ENCODE measurements at places on chromosomes 4 and X. TPM values are rescaled to one million over a fixed set of nuclear protein-coding genes. Genes with fewer than 3 reads are reported as not detected.

GRCh38 chrX:47206316-47206715, 12.2 kb upstream of the CDK16 start:
- no peaks in the 10 kb centered on the region for H3K27me3 ChIP-seq
- peak overlapping the region; percentile 48 for H3K27ac ChIP-seq
- H3K36me3 ChIP-seq, result peaks cover 12% of the 10 kb centered on the region
- no peak overlapping the region for H3K4me3 ChIP-seq

- no peak overlapping the region for H3K27ac ChIP-seq
- DNase-seq, result no peak
- H3K4me3 ChIP-seq, result peak overlapping the region; percentile 77
- H3K27me3 ChIP-seq, result peaks cover 97% of the 10 kb centered on the region
- H3K4me1 ChIP-seq, result peaks cover 10% of the 10 kb centered on the region
These were observed 723 bp downstream of the NKX6-1 start for GRCh38 chr4:84498203-84498934.

GRCh38 chr4:76090241-76090691, 15.8 kb downstream of the ART3 start:
- H3K27ac ChIP-seq, result no peak overlapping the region
- no peaks in the 10 kb centered on the region for H3K36me3 ChIP-seq
- no peak overlapping the region for H3K4me3 ChIP-seq
- DNase-seq, result no peak

- no peaks in the 10 kb centered on the region for H3K27me3 ChIP-seq
- peaks cover 72% of the 10 kb centered on the region for H3K36me3 ChIP-seq
- H3K27ac ChIP-seq, result peak overlapping the region; percentile 96
- DNase-seq, result no peak
- H3K4me1 ChIP-seq, result peaks cover 34% of the 10 kb centered on the region
These were observed 3.3 kb downstream of the CXCR3 start for GRCh38 chrX:71615056-71615455.

DNA sequence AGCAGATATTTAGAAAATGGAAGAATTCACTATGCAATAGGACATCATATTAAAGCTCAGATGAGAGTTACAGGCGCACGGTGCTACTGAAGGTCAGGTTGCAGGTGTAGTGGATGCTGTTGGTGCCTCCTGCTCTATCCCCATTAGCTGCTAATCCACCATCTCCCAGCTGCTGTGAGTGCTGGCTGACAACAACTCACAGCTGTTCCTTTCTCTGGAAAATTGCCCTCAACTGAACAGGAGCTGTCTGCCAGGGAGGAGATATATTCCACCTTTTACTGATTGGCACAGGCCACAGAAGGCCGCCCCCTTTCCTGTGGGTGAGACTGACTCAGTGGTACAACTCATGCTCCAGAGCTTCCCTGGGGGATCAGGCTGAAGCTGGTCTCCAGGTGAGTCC, 48.7 kb downstream of the UCHL1 start:
- peaks cover 27% of the 10 kb centered on the region for H3K27me3 ChIP-seq
- H3K4me3 ChIP-seq, result no peak overlapping the region
- H3K27ac ChIP-seq, result no peak overlapping the region
- H3K36me3 ChIP-seq, result no peaks in the 10 kb centered on the region
- H3K4me1 ChIP-seq, result no peaks in the 10 kb centered on the region

DNA sequence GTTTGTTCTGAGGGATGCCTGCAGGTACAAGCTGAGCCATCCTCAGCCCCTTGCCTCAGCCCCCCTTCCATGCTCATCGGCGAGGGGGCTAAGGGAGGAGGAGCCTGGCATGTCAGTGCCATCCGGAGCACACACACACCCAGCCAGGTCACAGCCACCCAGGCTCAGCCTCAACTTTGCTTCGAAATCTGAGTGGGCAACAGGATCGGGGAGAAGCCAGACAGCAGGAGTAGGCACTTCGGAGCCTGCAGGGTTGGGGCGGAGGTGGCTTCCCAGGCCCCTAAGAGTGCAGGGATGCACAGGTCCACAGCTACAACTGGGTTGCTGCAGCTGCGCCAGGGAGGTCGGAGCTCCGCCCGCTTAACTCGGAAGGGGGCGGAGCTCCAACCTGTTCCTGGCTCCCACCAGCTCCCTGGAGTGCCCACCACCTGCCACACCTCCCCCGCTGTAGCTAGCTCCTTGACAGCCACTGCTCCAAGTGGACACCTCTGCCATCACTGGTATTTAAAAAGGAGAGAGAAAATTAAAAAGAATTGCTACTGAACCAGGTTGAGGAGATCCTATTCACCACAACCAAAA, 192.9 kb upstream of the GALNT7 start:
- DNase-seq, result no peak
- no peak overlapping the region for H3K4me3 ChIP-seq
- peaks cover 4% of the 10 kb centered on the region for H3K27me3 ChIP-seq
- H3K27ac ChIP-seq, result no peak overlapping the region
- H3K36me3 ChIP-seq, result no peaks in the 10 kb centered on the region

DNA sequence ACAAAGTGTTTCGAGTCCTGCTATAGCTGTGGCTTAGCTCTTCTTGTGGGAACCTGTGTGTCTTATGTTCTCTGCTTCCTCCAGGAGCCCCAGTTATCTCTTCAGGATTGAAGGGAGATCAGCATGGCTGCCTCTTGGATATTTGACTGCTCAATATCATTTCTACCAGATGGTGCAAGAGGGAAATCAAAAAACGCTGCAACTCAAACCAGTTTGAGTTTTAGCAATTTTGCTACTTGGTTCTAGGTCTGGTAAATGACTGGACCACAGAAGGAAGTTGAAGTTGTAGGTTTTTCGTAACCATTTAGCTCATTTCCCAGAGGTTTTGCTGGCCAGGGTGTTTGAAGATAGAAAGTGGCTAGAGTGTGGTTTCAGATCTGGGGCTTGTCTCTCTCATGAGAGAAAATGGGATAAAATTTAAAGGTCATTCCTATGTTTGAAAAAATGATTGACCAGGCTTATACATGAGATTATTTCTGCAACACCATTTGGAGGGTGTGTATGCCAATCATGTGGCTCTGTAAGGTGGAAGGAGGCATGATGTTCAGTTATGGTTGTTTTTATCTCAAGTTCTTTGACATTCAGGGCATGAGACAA, 210.4 kb downstream of the SPRY1 start:
- no peak overlapping the region for H3K4me3 ChIP-seq
- peaks cover 38% of the 10 kb centered on the region for H3K4me1 ChIP-seq
- no peak for DNase-seq
- H3K36me3 ChIP-seq, result peaks cover 2% of the 10 kb centered on the region
- peak overlapping the region; percentile 71 for H3K27ac ChIP-seq

GRCh38 chr4:24564488-24564887, 19.9 kb downstream of the DHX15 start:
- H3K4me3 ChIP-seq, result no peak overlapping the region
- H3K27ac ChIP-seq, result no peak overlapping the region
- H3K36me3 ChIP-seq, result peaks cover 68% of the 10 kb centered on the region
- no peaks in the 10 kb centered on the region for H3K27me3 ChIP-seq

DNA sequence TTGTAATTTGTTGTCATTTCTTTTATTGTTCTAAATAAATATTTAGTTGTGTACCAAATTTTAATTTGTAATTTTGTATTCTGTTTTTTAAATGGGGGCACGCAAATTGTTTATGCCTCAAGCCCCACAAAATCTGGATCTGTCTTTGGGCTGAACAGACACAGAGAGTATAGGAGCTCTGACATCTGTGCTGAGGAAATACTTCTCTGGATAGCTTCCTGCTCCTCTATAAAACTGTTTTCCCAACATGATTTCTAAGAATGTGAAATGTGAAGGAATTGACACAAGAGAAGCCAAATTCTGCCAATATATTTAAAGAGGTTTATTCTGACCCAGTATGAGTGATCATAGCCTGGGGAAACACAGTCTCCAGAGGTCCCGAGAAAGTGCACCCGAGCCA, 93.0 kb downstream of the IL13RA2 start:
- no peak overlapping the region for H3K4me3 ChIP-seq
- H3K27me3 ChIP-seq, result no peaks in the 10 kb centered on the region
- no peaks in the 10 kb centered on the region for H3K4me1 ChIP-seq
- peaks cover 2% of the 10 kb centered on the region for H3K36me3 ChIP-seq
- DNase-seq, result no peak
- H3K27ac ChIP-seq, result no peak overlapping the region

- no peaks in the 10 kb centered on the region for H3K36me3 ChIP-seq
- no peak overlapping the region for H3K4me3 ChIP-seq
- no peak for DNase-seq
- H3K27ac ChIP-seq, result no peak overlapping the region
These were observed 238.5 kb upstream of the PGRMC2 start for GRCh38 chr4:128525992-128526630.

GRCh38 chrX:104370089-104370488, 115.4 kb upstream of the ESX1 start:
- H3K36me3 ChIP-seq, result no peaks in the 10 kb centered on the region
- H3K4me3 ChIP-seq, result no peak overlapping the region
- no peaks in the 10 kb centered on the region for H3K4me1 ChIP-seq
- no peak overlapping the region for H3K27ac ChIP-seq

- H3K36me3 ChIP-seq, result peaks cover 2% of the 10 kb centered on the region
- H3K27ac ChIP-seq, result no peak overlapping the region
- no peak for DNase-seq
These were observed 15.0 kb upstream of the STARD8 start for GRCh38 chrX:68632491-68632890.

DNA sequence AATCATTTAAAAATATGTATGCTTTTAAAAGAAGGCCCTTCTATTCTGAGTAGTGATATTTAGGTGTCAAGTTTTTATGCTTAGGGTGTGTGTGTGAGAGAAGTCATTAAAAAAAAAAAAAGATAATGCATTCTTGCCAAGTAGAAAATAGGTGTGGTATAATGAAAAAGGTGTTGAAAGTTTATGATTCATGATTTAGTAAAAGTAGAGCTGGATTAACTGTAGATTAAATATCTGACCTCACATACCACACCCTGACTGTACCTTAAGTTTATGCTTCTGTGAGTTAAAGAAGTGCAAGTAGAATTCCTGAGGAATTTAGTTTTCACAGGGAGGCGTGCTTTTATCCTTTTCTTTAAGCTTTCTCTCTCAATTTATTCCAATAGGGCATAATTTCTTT, 71.1 kb downstream of the BMPR1B start:
- H3K36me3 ChIP-seq, result no peaks in the 10 kb centered on the region
- DNase-seq, result no peak
- H3K4me1 ChIP-seq, result peaks cover 2% of the 10 kb centered on the region

- H3K27ac ChIP-seq, result no peak overlapping the region
- no peak overlapping the region for H3K4me3 ChIP-seq
- DNase-seq, result no peak
- peaks cover 9% of the 10 kb centered on the region for H3K36me3 ChIP-seq
These were observed 25.2 kb upstream of the NAP1L5 start for GRCh38 chr4:88722828-88723227.

The FAT4 gene
- not detected for total RNA-seq

The TDO2 gene
- 0.18 TPM for total RNA-seq

The MTMR1 gene
- 41.4 TPM for total RNA-seq

Data from activated naive CD8-positive, alpha-beta T cell treated with anti-CD3 and anti-CD28 coated beads for 36 hours (primary cell).